Left colon (tissue), 2 donors: ENCODE measurements at places on chromosomes 2 and 18. TPM values are rescaled to one million over a fixed set of nuclear protein-coding genes. Genes with fewer than 3 reads are reported as not detected.

The DSG1 gene
- total RNA-seq = not detected

DNA sequence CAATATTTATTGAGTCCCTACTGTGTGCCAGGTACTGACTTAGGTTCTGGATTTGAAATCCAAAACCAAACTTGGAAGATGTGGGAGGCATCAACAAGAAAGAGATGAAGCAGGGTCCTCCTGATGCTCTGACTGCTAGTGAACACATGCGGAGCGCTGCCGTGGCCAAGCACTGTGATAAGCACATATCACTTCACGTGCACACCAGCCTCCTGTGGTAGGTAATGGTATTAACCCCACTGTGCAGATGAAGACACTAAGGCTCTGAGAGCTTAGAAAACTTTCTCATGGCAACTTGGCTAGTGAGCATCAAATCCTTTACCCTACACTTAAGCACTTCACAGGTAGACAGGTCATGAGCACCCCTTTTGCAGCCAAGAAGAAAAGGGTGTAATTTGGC is 216.1 kb downstream of the HAUS1 start:
- DNase-seq = no peak

DNA sequence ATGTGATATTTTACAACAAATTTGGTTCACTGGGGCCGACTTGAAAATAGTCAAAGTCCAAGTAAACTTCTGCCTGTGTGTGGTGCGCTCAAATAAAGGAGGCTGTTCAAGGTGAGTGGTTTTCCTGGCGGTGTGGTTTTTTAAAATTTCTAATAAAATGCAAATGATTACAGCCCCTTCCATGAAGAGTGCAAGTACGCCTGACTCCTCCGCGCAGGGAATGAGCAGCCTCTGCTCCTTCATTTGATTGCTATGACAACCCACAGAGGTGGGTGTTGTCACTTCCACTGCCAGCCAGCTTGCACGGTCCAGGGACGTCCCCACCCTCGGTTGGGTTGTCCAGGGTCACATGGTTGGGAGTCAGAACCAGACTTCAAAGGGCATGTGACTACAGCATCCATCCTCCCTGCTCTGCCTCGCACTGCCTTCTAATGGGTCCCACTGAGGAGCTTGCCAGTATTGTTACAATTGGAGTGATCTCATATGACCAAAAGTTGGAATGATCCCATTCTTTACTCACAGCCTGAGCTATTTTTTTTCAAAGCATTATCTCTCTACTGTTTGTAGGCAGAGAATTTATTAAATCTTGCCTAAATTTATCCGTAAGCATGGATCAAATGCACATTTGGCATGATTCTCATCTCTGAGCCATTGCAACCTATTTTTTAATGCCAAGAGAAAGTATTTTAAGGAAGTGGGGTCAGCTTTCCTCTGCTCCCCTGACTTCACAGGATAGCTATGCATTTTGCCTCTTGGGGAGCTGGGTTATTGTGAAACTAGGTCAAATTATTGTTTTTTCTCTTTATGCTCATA is 121.3 kb downstream of the AGAP1 start:
- peak; percentile 47 for DNase-seq

- no peak for DNase-seq
Observed at GRCh38 chr2:866009-866680, 84.5 kb upstream of the SNTG2 start.

DNA sequence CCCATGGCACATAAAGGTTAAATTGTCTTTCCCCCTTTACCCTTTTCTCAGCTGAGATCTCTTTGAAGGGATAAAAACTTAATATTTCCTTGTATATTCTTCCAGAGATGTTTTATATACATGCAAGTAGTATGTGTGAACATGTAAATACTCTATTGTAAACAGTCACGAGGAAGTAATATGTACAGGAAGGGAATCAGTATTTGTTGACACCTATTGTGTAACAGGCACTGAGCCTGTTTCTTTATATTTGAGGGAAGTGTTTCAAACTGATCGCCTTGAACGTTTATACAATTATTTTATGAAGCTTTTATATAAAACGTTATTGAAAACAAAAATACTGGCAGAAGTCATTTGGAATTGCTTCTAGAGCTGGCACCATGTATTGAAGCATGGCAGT is 13.2 kb downstream of the RALBP1 start:
- DNase-seq = no peak

GRCh38 chr18:47756364-47757016 is 174.0 kb downstream of the SMAD2 start:
- DNase-seq = no peak

DNA sequence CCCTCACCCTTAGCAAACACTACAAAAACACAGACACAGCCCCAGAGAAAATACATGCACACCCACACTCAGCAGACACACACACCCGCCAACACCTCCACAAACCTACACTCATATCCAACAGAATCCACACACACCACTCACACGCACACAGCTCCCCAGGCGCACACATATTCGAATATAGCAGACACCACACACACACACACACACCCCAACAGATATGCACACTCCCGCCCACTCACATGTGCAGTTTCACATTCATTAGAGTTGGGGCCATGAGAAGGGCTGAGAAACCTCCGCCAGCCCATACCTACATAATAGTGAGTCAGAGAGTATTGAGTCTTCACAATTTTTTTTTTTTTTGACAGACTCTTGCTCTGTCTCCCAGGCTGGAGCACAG is 29.4 kb upstream of the NOTO start:
- no peak for DNase-seq

DNA sequence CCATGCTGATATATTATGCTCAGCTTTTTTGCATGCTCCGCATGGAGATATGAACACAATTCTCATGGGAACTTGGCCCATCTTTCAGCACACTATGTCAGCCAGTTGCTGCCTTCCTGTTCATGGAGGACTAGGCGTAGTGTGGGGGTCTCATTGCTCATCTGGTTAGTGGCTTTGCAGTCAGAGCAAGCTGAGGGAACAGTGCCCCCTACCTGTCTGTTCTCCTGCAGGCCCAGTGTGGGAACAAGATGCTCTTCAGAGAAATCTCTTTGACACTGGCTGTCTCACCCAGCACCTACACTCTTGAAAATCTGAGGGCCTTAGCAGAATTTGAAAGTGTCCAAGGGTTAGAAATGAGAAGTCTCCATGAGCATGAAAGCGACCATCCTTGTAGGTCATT is 47.1 kb downstream of the SPTBN1 start:
- peak; percentile 31 for DNase-seq

GRCh38 chr2:56009758-56010458 is 86.3 kb upstream of the EFEMP1 start:
- DNase-seq = no peak

GRCh38 chr18:74831571-74832250 is 234.0 kb downstream of the ZNF407 start:
- DNase-seq = no peak

- DNase-seq = no peak
Observed at GRCh38 chr18:28781616-28782362, 604.9 kb upstream of the CDH2 start.
